ENCODE measurements at places on chromosomes 3 and 15.

DNA sequence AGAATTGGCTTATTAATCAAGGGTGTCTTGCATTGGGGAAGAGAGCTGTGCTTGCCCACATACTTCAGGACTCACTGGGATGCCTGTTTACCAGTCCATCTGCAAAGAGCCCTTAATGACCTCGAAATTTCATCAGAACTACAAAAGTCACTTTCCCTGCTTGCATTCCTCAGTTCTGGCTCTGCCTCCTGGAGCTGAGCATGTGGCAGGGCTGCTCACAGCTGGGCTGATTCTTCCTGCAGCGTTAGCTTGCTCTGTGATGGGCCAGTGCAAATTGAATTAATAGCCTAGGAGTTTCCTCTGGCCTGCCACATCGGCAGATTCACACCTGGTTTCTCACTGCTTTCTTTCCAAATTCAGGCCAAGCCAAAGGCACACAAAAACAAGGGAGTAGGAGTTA lies 108.9 kb downstream of the DUT start:
- no peak for DNase-seq

GRCh38 chr3:152902141-152902669 lies 67.3 kb downstream of the P2RY1 start:
- no peak for DNase-seq

DNA sequence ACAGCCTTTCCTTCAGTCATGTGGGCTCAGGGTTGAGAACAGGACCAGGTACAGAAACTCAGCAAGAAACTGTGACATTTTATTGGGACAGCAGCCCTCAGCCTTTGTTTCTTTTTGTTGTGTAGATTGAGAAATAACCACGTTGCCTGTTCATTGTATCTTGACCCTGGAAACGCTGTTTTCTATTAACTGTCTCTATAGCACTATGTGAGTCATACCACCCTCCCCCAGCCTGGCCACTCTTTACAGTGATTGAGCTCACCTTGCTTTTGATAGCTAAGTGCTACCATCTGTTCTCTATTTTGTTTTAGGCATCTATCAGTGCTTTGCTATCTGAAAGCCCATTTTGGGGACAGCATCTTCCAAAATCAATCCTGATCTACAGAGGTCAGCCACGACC lies 127.9 kb downstream of the CD47 start:
- DNase-seq: no peak

- no peak for DNase-seq
These were observed 391.0 kb downstream of the NSUN3 start for GRCh38 chr3:94453864-94454263.

- DNase-seq: peak; percentile 7
These were observed 2.9 kb downstream of the SCN5A start for GRCh38 chr3:38646630-38647029.
